WERI-Rb-1 (cell line): ENCODE measurements at places on chromosomes 2 and 18.

DNA sequence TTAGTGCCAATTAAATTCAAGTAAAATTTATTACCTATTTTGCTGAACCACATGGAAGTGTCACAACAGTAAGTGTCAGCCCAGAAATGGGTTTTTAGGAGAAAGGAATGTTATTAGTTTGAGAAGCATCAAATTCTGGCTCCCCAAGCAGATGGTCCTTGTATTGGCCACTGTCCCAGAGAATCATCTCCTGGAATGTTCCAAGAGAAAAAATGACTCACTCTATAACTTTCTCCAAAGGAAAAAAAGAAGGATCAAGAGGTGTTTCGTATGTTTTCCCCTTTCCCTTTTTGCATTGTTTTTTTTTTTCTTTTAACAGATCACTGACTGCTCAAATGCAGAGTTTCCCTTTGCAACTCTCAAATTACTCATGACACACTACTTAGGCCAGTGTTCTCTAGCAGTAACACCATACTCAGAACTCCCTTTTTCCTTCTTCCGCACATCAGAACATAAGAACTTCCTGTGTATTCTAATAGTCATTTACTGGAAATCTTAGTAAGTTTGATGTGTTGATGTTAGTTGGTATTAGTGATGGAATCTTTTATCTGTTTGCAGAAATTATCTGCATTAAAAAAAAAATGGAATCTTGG, 390.3 kb downstream of the GPD2 start:
- DNase-seq, result no peak

DNA sequence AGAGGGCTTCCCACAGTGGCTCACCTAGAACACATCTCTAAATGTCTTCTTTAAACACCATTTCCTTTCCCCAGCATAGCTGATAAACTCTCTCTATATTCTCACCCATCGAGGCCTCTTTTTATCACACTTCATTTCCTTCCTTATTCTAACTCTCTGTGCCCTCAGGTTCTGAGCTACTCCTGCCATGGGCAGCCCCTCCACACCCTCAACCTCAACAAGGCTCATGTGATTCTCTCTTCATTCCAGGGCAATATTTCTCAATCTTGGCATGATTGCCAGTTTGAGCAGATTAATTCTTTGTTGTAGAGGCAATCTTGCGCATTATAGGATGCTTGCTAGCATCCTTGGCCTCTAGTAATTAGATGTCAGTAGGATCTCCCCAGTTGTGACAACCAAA, 999.1 kb downstream of the TSN start:
- DNase-seq, result no peak

GRCh38 chr18:36592282-36592681, 236.5 kb downstream of the TPGS2 start:
- no peak for DNase-seq

DNA sequence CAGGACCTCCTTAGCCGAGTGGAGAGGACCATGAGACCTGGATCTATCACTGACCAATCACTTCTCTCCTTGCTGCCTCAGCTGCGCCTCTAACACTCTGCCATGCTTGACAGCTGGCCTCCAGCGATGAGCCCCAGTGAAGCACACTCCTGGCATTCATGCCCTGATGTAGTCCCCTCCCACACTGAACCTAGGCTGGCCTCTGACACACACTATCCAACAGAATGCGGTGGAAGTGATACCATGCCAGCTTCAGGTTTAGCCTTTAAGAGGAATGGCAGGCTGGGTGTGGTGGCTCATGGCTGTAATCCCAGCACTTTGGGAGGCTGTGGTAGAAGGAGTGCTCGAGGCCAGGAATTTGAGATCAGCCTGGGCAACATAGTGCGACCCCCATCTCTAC, 73.7 kb upstream of the LAPTM4A start:
- no peak for DNase-seq

DNA sequence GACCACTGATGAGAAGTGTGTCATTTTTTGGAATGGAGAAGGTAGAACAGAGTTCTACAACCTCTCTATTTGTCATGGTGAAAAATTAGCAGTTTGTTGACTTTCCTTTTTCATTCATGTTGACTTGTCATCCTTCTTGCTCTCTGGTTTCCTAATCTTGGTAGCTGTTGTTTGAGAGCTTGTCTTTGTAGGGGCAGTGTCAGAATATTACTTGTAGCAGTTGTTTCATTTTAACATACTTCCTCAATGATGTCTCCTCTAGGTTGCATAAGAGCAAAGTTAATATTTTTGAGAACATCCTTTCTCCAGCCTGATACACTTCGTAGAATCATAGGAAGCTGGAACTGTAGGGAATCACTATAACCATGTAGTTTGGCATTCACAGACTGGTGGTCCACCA, 368.2 kb upstream of the FANCL start:
- no peak for DNase-seq

GRCh38 chr18:3356614-3357013, 93.4 kb upstream of the TGIF1 start:
- no peak for DNase-seq

GRCh38 chr18:79887181-79888000, 64.1 kb downstream of the SLC66A2 start:
- DNase-seq, result no peak

- DNase-seq, result no peak
These were observed 106.0 kb downstream of the SETBP1 start for GRCh38 chr18:44786688-44787087.

DNA sequence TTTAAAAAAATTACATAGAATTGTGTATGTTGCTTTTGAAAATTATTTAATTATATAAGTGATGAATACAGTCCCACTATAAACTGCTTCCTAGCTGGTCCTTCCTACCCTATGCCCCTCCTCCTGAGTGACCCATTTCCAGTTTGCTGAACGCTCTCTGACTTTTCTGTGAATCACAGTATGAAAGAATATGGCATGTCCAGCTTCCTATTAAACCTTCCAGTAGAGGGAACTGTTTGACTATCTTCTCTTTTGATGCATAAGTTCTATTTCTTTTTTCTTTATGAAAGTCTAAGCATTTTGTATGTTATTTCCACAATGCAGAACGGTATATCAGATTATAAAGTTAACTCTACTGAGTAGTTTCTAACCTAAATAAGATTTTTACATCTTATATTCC, 41.3 kb downstream of the PSMG2 start:
- DNase-seq, result no peak

DNA sequence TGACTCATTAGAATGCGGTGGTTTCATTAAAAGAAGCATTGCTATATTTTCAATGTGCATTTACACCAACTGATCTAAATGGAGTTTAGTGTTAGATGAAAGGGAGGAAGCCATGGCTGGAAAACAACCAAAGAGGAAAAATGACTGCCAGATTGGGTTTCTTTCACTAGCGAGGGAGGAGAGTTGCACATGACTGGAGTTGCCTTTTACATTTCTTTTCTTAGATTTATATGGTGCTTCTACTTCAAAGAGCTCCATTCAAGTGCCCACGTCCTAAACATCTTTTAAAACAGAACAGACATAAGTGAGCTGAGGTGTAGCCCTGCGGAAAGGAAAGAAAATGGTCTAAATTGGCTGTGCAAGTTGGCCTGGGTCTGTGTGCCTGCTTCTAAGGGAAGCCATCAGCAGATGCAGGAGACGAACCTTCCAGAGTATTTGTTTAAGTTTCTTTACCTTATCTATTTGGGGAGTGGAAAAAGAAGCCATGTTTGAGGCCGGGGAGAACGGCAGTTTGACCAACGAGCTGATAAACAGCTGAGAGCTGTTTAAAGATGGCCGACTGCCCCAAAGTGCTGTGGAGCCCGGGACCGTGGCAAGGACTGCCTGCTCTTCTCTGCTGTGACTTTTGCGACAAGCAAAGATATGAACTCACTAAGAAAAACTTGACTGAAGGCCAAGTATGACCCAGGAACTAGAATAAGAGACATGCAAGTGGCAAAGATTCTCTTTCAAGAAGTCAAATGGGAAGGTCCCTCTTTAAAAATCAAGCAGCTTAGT, 327.0 kb downstream of the ZNF516 start:
- DNase-seq, result no peak

GRCh38 chr2:44360749-44361329, 455 bp downstream of the PREPL start:
- DNase-seq, result no peak

- peak; percentile 17 for DNase-seq
These were observed 447.5 kb downstream of the BCL11A start for GRCh38 chr2:60105906-60106305.

DNA sequence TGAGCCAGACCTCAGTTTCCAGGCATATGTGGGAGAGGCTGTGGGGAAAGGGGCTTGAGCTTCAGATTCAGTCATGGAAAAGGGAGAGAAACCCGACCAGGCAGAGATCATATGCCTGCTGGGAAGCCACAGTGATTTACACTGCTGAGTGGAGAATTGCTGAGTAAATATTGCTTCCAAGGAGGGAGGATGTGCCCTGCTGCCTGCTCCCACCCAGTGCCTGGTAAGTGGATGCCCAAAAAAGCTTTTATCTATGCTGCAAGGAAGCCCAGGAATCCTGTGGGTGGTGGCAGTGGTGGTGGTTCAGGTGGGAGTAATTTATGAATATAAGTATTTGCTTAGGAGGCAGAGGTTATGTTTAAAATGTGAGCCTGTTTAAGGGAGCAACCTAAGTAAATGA, 39.5 kb downstream of the INO80C start:
- DNase-seq, result no peak

DNA sequence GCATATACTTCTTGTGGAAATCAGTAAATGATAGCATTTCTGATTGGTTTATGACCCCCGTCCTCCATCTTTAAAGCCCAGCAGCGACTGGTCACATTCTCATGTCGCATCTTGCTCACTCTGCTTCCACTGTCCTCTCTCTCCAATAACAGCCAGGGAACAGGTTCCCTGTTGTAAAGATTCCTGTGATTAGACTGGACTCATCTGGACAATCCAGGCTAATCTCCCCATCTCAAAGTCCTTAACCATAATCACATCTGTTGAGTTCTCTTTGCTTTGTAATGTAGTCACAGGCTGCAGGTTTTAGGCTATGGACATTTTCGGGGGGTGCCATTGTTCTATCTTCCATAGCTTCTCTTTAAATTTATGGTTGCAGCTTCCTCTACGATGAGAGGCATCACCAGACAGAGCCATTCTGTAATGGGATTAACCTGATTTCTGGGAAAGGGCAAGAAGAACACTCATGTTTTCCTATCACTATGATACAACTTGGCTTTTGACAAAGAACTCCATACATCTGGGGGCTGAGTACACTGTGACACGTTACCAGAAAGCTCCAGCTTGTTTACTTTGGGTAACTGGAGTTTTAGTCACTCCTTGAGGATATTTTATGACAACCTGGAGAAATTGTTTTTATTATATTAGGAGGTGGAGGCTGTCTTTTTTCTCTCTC, 159.0 kb downstream of the NYAP2 start:
- peak; percentile 26 for DNase-seq

DNA sequence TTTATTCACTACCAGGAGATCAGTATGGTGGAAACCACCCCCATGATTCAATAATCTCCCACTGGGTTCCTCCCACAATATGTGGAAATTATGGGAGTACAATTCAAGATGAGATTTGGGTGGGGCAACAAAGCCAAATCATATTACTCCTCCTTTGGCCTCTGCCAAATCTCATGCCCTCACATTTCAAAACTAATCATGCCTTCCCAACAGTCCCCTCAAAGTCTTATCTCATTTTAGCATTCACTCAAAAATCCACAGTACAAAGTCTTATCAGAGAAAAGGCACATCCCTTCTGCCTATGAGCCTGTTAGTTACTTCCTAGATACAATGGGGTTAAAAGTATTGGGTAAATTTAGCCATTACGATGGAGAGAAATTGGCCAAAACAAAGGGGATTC, 989.5 kb upstream of the CNTNAP5 start:
- no peak for DNase-seq

DNA sequence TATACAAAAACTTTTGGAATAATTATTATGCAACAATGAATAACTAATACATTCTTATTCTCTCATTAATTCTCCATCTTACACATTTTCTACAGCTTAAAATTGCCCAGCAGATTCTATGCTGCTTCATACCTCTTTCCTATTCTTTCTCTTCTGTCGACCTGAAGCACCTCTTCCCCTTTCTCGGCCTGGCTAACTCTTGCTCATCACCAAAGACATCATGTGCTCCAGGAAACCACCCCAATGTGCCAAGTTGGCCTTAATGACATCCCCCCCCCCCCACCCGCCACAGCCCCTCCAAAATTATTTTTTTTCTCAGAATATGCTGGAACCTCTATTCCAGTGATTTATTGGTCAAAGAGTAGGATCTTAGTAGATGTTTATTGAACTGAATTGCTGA, 43.6 kb downstream of the ZNF521 start:
- DNase-seq, result no peak

- no peak for DNase-seq
These were observed 734 bp upstream of the RMC1 start for GRCh38 chr18:23502516-23503037.

GRCh38 chr2:231489990-231490389, 25.7 kb upstream of the NCL start:
- DNase-seq, result peak; percentile 74

DNA sequence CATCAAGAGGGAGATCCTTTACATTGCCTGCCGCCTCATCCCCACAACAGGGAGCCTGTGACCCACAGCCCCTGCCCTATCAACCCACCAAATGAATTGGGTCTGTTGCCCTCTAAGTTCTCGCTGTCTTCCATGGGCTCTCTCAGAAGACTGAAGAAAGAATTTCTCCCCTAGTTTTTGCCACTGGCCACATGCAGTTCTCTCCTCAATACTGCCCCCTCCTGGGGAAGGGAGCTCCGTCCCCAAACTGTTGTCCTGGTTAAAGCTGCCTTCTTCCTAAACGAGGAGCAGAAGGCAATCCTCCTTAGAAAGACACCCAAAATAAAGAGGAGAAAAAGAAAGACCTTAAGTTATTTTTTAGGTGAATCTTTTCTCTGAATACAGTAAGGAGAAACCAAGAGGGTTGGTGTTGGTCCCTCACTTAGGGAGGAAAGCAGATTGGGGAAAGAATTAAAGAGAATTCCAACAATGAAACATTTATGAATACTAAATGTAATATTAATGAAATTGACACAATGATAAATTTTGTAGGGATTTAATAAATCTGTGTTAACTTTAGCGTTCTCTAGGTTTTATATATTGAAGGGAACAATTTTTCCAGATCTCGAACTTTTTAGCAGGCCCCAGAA, 31.1 kb upstream of the SATB2 start:
- peak; percentile 62 for DNase-seq

DNA sequence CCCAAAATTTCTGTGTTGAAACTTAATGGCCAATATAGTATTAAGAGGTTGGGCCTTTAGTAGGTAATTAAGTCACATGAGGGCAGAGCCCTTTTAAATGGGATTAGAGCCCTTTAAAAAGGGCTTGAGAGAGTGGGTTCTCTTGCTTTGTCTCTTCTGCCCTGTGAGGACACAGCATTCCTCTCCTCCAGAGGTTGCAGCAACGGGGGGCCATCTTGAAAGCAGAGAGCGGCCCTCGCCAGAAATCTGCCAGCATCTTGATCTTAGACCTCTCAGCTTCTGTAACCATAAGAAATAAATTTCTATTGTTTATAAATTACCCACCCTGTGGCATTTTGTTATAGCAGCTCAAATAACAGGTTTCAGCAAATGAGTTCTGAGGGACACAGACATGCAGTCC, 305.0 kb upstream of the LRP1B start:
- DNase-seq, result no peak

- DNase-seq, result no peak
These were observed 41.7 kb downstream of the VWA3B start for GRCh38 chr2:98128556-98129109.
